Ovary (tissue), 10 donors: ENCODE measurements at places on chromosomes 2 and 18. TPM values are rescaled to one million over a fixed set of nuclear protein-coding genes. Genes with fewer than 3 reads are reported as not detected.

GRCh38 chr2:14647714-14648113 lies 15.2 kb downstream of the LRATD1 start:
- no peak for DNase-seq

- DNase-seq, result no peak
These were observed 71.5 kb downstream of the CDC42EP3 start for GRCh38 chr2:37599688-37600525.

DNA sequence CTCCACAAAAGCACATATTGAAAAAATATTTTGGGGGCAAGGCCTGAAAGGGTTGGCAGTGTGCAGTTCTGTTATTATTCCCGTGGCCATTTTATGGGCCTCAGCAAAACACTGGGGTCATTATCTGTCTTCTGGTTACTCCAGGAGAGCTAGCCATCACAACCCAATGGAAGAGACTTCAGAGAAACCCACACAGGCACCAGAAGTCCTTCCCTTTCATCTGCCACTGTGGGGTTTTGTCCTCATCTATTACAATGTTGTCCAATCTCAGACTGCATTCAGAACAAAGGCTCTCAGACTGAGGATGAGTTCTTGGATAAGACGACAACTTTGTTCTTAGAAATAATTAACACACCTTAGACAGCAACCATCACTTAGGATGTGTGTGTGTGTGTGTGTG lies 98.4 kb downstream of the PIEZO2 start:
- no peak for DNase-seq

DNA sequence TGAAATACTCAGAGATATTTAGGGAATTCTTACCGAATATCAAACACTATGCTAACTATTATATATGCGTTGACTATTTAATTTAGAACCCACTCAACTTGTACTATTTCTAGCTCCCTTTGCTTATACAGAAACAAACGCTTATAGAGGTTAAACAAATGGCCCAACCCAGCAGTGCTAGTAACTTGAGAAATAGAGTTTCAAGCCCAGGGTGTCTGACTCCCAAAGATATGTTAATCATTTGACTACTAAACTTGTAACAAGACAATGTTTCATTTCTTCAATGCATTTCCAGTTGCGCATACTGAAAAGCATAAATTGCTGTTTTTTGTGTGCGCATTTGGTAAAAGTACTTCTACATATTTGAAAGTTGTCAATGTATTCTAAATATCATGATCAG lies 310.3 kb downstream of the GALNT13 start:
- DNase-seq, result no peak

POTEC gene
- not detected for total RNA-seq

DNA sequence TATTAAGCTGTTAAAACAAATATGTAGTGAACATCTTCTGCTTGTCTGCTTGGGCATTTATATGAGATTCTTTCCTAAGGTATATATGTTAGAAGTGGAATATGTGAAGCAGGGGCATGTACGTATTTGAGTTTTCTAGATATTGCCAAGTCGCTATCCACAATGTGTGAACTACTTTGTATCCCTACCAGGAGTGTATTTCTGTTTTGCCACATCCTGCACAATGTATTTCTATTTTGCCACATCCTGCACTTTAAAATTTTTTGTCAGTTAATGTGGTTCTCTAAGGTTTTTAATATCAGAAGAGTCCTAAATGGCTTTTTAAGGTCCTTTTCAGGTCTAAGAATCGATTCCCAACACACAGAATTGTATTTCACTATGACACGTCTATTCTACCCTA lies 141.7 kb upstream of the ATP5MC3 start:
- no peak for DNase-seq

RIF1 gene
- 49.6 TPM for total RNA-seq

C2orf15 gene
- 0.24 TPM for total RNA-seq

DNA sequence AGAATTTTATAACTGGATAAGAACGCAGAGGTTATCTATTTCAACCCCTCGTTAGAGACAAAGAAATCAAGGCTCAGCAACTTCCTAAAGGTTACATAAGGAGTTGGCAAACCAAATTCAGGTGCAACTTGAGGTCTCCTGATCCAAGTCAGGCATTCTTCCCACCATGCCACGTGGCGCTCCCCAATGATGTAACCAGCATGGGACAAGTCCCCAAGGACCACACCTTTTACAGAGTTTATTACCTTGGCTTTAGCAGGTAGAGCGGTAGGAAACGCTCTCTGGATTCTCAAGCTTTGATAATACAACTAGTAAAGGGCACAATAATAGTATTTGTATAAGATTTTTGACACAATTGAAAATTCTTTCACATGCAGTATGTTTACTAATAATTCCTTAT lies 26.7 kb upstream of the MBOAT2 start:
- DNase-seq, result no peak

DNA sequence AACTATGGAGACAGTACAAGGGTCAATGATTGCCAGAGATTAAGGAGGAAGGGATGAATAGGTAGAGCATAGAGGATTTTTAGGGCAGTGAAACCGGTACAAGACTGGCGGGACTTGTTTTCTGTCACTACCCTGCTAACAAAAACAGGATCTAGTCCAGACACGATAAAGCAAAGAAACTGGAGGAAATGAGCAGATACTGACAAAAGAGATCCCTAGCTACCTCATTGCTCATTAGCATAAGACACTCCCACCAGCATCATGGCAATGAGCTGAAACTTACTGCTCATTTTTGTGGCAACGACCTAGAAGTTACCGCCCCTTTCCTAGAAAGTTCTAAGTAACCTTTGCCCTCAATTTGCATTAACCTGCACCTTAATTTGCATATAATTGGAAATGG lies 131.2 kb downstream of the ETAA1 start:
- no peak for DNase-seq

DNA sequence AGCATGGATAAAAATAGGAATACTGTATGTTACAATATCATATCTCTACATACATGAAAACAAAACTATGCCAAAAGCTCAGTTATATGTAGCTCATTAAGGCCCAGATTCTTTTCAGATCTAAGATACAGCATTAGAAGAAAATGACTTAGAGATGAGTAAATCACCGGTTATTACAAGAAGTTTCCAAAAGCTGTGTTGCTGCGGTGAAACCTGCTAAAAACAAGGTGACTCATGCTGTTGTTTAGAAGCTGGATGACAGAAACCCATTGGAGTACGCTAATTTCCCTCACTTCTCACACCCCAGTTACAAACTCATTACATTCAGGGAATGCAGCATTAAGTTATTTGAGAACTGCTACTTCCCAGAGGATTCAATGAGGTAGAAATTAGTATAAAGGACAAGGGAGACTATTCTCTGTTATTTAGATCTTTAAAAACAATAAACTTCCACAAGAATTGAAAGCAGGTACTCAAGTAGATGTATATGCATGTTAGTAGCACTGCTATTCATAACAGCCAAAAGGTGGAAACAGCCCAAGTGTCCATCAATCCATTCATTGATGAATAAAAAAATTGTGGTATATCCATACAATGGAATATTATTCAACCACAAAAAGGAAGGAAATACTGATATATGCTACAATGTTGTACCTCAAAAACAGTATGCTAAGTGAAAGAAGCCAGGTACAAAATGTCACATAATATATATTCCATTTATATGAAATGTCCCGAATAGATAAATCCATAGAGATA lies 32.6 kb downstream of the RBKS start:
- no peak for DNase-seq

GRCh38 chr2:102392942-102393341 lies 30.0 kb upstream of the IL18RAP start:
- no peak for DNase-seq

DNA sequence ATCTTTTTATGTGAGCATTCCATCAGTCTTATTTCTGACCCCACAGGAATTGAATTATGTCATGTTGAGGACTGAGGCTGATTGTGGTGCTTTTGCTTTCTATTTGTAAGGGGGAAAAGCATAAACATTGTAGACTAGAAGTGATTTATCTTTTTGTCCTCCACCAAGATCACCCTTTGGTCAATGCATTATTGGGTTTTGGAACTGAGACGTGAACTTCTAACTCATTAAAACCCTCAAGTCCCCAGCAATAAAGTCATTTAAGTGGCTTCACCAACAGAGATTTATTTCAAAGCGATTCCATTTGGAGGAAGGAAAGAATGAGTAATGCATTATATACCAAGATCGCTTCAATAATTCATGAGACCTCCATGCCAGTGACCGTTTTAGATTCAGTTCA lies 75.5 kb upstream of the TXNDC2 start:
- DNase-seq, result no peak

DNA sequence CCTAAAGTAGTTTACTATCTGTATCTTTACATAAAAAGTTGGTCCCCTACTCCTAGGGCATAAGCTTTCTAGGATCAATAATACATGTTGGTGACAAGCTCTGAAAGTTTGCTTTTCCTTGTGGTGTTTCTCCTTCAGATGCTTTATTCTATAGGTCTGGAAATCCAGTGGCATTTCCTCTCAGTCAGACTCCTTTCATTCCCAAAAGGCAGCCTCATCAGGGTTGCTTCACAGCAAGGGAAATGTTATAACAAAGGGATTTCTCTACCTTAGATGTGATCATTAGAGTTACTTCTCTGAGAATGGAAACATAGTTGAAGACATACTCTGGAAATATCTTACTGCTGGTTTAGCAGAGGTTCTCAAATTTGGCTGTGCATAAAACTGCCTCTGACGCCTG lies 1072.4 kb upstream of the ZEB2 start:
- no peak for DNase-seq

- DNase-seq, result peak; percentile 9
These were observed 27.7 kb downstream of the SNORC start for GRCh38 chr2:232897598-232898408.
